ENCODE measurements at places on chromosomes 6 and 20.

DNA sequence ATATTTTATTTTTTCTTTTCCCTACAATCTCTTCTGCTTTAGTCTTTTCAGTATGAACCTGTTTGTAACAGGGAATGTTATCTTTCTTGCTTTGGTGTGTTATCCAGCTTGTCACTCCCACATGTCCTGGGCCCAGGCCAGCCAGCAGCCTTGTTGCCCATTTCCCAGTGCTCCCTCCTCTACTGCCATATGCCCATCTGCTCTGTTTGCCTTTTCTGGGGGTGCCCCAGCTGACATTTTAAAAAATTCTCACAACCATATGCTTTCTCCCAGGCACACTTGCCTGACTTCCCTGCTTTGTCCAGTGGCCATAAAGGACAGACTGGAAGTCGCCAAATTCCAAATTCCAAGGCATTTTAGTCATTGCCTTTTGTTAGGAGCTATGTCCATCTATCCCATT, 23.6 kb upstream of the LMBRD1 start:
- no peak for DNase-seq

GRCh38 chr6:118856301-118856700, 37.7 kb upstream of the ASF1A start:
- DNase-seq, result no peak

GRCh38 chr6:89917216-89917615, 22.9 kb downstream of the GJA10 start:
- DNase-seq, result no peak

- DNase-seq, result no peak
Measured at GRCh38 chr6:112207776-112208175, 46.6 kb downstream of the LAMA4 start.

DNA sequence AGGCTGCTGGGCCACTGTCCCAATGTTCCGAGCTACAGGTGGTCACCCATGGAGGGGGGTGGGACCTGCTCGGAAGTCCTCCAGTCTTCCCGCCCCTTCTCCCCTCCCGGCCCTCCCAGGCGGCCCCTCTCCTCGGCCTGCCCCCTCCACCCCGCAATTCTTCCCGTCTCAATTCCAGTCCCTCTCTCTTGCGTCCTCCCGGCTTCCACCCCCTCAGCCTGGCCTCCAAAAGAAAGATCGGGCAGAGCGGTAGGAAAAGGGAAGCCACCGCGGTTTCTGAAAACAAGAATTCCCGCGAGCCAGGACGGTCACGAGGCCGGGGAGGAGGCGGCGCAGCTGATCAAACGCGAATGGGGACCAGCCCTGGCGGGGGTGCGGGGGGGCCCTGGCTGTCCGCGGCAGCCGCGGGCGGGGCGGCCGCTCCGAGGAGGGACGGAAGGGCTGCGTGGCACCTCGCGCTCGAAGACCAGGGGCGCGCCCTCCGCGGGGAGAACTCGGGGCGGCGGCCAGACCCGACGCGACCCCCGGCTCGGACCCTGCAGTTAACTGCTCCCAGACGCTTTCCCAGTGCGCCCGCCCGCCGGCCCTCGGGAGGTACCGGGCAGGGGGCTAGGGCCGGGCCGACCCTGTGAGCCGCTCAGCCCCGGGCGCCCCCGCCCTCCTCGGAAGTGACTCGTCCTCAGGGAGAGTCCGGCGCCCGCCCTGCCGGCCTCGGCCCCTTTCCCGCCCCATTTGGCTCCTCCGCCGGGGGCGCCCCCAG, 1.0 kb downstream of the PXDC1 start:
- DNase-seq, result no peak

All from DMS79 (cell line).